Stimulated activated CD4-positive, alpha-beta T cell treated with anti-CD3 and anti-CD28 coated beads, Interleukin-15, amount 100 ng/mL, for 1 hour (primary cell): ENCODE measurements at places on chromosomes 1 and 21.

GRCh38 chr21:40505244-40505643 lies 341.7 kb downstream of the DSCAM start:
- DNase-seq, result no peak

DNA sequence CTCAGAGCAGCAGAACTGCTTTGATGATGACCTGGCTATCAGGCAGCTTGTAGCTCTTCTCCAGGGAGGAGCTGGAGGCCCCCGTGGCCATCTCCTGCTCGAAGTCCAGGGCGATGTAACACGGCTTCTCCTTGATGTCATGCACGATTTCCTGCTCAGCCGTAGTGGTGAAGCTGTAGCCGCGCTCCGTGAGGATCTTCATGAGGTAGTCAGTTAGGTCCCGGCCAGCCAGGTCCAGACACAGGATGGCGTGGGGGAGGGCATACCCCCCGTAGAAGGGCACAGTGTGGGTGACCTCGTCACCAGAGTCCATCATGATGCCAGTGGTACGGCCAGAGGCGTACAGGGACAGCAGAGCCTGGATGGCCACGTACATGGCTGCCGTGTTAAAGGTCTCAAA lies 18.3 kb upstream of the TP53BP2 start:
- DNase-seq, result no peak

DNA sequence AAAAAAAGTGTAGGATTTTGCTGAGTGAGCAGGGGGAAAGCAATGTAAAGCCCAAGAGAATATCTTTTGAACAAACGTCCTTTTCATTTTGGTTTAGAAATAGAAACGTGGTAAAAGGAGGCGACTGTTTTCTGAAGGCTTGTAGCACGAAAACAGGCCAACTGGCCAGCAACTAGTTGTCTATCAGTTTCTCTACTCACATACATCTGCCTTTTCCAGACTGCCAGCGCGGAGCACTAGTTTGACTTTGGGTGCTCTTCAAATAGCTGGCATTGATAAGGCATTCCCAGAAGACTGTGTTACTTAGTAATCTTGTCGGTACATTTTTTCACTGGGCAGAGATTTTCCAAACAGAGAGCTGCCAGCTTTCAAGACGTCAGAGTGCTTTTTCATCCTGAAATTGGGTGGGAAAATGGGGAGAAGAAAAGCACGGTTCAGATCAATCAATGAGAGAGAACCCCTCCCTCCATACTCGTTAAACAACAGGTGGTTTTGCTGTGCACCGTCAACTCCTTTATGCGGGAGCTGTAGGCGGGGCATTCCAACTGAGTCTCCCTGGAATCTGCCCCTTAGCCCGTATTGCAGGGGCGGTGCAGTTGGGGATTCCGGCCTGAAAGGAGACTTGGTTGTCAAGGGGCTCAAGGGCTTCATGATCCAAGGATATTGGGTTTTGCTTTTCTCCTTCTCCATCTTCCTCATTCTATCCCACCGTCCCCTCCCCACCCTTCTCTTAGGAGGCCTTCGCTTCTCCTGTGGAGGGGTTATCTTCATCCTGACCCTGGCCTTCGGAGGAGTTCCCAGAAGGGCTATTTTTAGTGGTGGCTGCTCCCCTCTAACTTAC lies 884 bp upstream of the LRRC8C start:
- no peak for DNase-seq

- DNase-seq, result no peak
Measured at GRCh38 chr21:44568667-44569556, 4.6 kb upstream of the KRTAP10-4 start.

DNA sequence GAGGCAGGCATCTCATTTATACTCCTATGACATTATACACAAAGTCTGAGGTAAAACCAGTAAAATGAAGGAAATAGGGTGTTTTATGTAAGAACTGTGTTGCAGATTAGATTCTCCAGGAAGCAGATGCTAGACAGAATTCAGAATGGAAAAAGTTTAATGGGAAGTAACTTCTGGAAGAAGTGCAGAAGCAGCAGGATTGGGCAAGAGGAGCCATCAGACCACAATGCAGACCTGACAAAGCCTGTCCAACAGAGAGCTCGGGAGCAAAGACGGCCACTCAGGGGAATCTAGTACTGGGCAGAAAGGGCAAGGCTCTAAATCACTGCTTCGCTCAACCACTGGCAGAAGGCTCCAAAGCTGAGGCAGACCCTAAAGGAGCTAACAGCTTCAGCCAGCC lies 33.7 kb downstream of the FBXO42 start:
- DNase-seq, result no peak

DNA sequence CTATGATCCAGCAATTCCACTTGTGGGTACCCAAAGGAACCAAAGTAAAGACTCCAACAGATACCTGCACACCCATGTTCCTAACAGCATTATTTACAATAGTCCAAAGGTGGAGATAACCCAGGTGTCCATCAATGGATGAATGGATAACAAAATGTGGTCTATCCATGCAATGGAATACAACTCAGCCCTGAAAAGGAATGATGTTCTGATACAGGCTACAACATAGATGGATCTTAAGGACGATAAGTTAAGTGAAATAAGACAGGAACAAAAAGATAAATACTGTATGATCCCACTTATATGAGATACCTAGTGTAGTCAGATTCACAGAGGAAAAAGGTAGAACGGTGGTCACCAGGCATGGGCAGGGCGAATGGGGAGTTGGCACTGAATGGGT lies 69.7 kb downstream of the GNG4 start:
- DNase-seq, result no peak

DNA sequence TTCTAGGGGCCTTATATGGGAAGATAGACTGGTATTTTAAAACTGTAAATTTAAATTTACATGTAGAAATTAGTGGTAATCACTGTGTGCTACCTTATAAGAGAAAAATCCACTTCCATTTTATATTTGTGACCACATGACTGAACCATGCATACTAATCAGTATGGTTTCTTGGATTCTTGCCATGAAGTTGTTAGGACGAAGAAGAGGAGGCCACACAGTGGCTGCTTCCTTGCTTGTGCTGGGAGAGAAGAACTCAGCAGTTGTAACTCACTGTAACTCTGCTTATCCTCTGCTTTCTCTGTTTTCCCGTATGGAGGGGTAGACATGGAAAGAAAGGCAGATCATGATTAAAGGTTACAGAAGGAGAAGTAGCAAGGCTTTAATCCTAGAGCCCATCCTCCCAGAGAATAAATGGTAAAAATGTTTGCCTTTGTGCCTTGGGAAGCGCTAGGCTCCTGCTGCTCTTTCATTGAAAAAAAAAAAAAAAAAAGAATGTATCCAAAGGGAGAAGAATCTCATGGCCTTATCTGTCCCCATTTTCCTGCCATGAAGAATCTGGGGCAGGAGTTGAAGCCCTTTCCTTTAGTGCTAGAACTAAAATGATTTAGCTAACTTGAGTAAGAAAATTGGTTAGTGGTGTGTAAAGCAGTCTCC lies 32.4 kb downstream of the KCTD3 start:
- DNase-seq, result no peak

- DNase-seq, result no peak
Measured at GRCh38 chr1:152502496-152503180, 8.0 kb upstream of the LCE5A start.

GRCh38 chr21:35663856-35664606 lies 396.3 kb downstream of the SETD4 start:
- DNase-seq, result no peak

DNA sequence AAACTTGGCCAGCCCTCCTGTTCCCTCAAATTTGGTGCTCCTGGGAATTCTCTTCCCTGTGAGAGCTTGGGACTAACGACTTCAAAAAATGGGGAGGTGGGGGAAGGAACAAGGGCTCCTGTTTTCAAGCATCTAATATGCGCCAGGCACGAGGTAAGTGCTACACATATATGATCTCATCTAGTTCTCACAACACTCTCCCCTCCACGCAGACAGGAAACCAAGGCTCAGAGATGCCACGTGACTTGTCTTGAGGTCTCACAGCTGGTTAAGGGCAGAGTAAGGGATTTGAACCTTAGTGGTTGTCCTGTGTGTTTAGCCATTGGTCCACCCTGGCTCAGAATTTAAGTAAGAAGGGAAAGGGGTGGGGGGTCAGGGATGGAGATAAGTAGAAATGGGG lies 125.9 kb downstream of the DMRTB1 start:
- DNase-seq, result no peak

GRCh38 chr1:33045246-33045645 lies 8.6 kb upstream of the AK2 start:
- DNase-seq, result no peak

GRCh38 chr1:55359611-55360010 lies 144.4 kb upstream of the USP24 start:
- no peak for DNase-seq

DNA sequence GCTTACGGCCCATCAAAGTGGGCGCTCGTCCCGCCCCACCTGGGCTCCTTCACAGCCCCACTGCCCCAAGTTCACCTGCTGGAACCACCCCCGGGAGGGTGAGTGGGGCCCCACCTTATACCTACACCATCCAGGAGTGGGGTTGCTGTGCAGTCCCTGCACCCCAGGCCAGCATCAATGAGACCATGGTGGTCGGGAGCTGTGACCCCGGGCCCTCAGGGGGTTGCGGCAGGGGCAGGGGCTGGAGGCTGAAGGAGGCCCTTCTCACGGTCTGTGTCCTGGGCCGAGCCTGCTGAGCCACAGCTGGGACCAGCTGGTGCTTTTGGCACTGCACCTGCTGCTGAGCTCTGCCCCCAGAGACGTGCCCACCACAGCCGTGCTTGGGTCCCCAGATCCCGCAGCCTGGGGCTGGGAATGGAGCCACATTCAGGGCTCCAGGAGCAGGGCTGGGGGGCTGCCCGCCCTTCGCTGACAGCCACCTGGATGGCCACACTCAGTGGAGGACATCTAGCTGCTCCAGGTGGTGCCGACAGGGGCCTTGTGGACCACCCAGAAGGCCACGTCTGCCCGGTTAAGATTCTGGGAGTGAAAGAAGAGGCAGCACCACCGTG lies 17.4 kb downstream of the ACTRT2 start:
- no peak for DNase-seq

GRCh38 chr1:247286134-247286670 lies 30.3 kb downstream of the VN1R5 start:
- no peak for DNase-seq

GRCh38 chr1:25541889-25542658 lies 1.3 kb upstream of the LDLRAP1 start:
- DNase-seq, result no peak

DNA sequence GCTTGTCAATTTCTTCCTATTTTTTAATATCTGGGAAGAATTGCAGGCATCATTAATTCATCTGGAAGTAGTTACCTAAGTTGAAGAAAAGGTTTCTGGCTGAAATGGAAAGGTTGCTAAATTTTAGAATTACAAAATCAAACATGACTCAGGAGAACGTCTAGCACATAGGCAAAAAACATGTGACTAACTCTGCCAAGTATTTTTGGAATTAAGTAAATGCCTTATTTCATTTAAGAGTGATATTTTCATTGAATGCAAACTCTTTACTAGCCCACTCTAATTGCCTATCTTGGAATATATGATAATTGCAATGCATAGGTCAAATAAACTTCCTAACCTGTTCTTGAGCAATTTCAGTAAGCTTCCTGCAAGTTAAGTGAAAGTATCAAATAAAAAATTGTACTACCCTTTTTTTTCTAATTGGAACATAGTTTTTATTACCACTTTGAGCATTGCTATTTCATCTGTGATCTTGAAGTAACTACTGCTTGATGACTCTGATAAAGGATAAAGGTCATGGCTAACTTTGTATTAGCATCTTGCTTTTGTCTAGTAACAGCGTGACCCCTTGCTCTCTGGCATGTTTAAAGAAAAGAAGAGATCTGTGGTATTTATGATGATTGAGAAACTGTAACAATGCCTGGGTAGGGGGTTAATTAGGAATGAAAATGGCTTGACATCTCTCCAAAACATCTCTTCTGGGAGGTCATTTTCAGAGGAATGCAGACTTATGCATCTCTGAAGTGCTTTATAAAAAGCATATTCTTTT lies 208.3 kb upstream of the NCAM2 start:
- DNase-seq, result no peak

GRCh38 chr1:227790868-227791267 lies 24.6 kb upstream of the PRSS38 start:
- DNase-seq, result no peak

- DNase-seq, result no peak
Measured at GRCh38 chr1:186682736-186683135, 2.5 kb upstream of the PTGS2 start.

- no peak for DNase-seq
Measured at GRCh38 chr1:106961646-106962045, 94.8 kb upstream of the PRMT6 start.

DNA sequence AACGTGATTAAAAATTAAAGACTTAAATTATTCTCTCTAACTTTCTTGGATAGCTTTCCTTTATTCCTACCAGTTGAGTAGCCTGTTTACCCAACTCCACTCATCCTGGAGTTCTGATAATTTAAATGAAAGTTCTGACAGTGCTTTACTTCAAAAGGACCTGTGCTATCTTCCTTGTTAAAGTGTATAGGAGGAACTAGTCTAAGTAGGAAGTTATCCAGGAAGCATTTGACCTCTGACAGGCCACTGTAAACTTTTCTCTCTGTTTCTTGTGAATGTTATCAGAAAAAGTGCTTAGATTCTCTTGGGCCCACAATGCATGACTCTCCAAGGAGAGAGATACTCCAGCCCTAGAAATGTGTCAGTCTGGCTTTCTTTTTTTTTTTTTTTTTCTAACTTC lies 9.2 kb downstream of the UAP1 start:
- no peak for DNase-seq

GRCh38 chr1:178620584-178621475 lies 104.2 kb upstream of the RALGPS2 start:
- no peak for DNase-seq

- DNase-seq, result no peak
Measured at GRCh38 chr1:82048596-82048995, 247.9 kb downstream of the ADGRL2 start.

DNA sequence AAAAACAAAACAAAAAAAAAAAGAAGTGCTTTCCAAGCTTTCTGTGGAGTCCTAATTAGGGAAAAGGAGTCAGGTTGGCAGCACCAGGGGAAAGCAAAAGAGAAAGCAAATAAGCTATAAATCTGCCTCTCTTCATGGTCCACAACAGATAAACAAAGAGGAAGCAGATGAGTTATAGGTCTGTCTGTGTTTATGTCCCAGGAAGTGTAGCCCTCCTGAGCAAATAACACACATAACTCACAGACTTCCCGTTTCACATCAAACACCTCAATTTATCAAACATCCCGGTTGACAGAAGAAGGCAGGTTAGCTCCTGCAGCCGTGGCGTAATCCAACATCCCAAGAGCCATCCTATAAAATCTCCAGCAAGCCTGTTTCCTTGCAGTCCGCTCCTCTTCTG lies 5.6 kb upstream of the SLC2A5 start:
- DNase-seq, result no peak

GRCh38 chr1:67939942-67940341 lies 106.7 kb upstream of the GNG12 start:
- DNase-seq, result no peak

GRCh38 chr1:91707114-91707889 lies 178.6 kb downstream of the TGFBR3 start:
- no peak for DNase-seq

GRCh38 chr1:114105421-114105979 lies 48.2 kb downstream of the SYT6 start:
- DNase-seq, result no peak

- no peak for DNase-seq
Measured at GRCh38 chr1:6110326-6110725, 64.6 kb downstream of the KCNAB2 start.

- no peak for DNase-seq
Measured at GRCh38 chr1:65179148-65179547, 31.1 kb downstream of the AK4 start.
